ENCODE measurements at places on chromosomes 5 and 9. TPM values are rescaled to one million over a fixed set of nuclear protein-coding genes. Genes with fewer than 3 reads are reported as not detected.

DNA sequence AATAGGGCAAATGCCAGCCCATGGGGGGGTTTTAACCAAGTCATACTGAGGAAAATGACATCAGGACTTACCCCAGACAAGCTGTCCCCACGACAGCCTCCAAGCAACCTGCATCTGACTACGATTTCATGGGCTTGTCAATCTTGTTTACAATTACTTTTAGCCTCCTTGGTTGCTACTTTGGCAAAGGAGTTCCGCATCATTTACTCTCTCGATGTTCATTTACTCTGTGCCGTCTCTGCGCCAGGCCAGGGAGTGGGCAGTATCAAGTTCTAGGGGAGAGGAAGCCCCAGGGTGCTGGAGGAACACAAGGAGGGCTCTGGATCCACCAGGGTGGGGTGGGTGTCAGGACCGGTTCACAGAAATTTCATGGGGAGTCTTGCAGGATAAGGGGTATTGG is 23.9 kb downstream of the PTPN3 start:
- peaks cover 28% of the 10 kb centered on the region for H3K27me3 ChIP-seq
- no peaks in the 10 kb centered on the region for H3K36me3 ChIP-seq
- H3K27ac ChIP-seq: no peak overlapping the region
- DNase-seq: no peak
- peaks cover 13% of the 10 kb centered on the region for H3K4me1 ChIP-seq

DNA sequence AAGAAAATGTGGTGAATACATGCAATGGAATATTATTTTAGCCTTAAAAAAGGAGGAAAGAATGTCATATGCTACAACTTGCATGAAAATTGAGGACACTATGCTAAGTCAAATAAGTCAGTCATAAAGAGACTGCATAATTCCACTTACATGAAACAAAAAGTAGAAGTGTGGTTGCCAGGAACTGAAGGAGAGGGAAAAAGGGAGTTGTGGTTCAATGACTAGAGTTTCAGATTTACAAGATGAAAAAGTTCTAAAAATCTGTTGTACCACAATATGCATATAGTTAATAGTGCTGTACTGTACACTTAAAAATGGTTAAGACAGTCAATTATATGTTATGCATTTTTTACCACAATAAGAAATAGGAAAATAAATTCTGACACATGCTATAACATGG is 95.4 kb downstream of the SLC44A1 start:
- no peak for DNase-seq
- no peak overlapping the region for H3K4me3 ChIP-seq
- peaks cover 25% of the 10 kb centered on the region for H3K4me1 ChIP-seq
- H3K27ac ChIP-seq: no peak overlapping the region
- H3K27me3 ChIP-seq: no peaks in the 10 kb centered on the region
- H3K36me3 ChIP-seq: no peaks in the 10 kb centered on the region

ADAMTS2 gene
- total RNA-seq: not detected

EPB41L4A gene
- 2.0 TPM for total RNA-seq

HSPA4 gene
- total RNA-seq: 213 TPM

DNA sequence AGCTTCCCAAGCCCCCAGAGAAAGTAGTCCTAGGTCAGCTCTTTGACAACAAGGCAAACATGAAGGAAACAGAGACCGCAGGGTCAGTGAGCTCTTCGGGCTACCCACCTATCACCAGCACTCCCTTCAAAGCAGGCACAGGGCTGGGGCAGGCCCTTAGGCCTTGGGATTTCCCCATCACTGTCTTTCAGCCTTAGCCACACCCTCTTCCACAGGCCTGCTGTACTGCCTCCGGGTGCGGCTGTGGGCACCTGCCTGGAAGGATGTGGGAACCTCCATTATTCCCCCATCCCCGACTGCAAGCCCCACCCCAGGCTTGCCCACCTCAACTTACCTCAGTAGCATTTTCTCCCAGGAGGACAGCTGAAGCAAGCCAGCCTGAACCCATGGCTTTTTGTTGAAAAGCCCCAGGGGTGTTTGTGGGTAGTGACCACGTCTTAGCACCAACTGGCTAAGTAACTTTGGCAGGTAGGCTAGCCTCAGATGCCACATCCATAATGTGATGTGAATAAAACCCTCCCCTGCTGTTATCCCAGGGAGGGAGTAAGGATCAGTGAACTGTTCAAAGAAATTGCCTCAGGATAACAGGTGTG is 100.2 kb downstream of the PIK3R1 start:
- H3K27me3 ChIP-seq: peaks cover 19% of the 10 kb centered on the region
- H3K27ac ChIP-seq: no peak overlapping the region
- no peak overlapping the region for H3K4me3 ChIP-seq
- H3K36me3 ChIP-seq: peaks cover 3% of the 10 kb centered on the region
- peaks cover 23% of the 10 kb centered on the region for H3K4me1 ChIP-seq
- DNase-seq: peak; percentile 54

DNA sequence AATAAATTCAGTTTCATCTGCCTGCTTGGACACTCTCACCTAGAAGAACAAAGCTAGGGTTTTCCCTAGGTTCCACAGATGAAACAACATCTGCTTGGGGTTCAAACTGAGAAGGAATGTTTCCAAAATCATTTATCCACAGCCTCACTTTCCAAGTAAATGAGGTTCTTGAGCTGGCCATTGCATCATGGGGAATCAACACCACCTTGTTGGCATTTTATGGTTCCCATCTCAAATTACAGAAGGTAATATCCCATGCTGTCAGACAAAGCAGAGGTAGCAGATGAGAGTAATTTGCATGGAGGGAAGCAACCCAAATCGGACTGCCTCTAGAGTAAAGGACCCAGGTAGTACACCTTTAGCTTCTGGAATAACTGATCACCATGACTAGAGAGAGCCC is 10.5 kb upstream of the NR4A3 start:
- peaks cover 29% of the 10 kb centered on the region for H3K27me3 ChIP-seq
- peak overlapping the region; percentile 78 for H3K4me3 ChIP-seq
- H3K4me1 ChIP-seq: peaks cover 68% of the 10 kb centered on the region
- H3K27ac ChIP-seq: no peak overlapping the region

GRCh38 chr9:134816264-134816663 is 64.3 kb upstream of the FCN2 start:
- no peak for DNase-seq
- H3K4me1 ChIP-seq: no peaks in the 10 kb centered on the region
- no peak overlapping the region for H3K4me3 ChIP-seq
- no peak overlapping the region for H3K27ac ChIP-seq
- no peaks in the 10 kb centered on the region for H3K36me3 ChIP-seq

GRM6 gene
- not detected for total RNA-seq

MORN5 gene
- total RNA-seq: not detected

- no peaks in the 10 kb centered on the region for H3K27me3 ChIP-seq
- no peaks in the 10 kb centered on the region for H3K4me1 ChIP-seq
- H3K27ac ChIP-seq: no peak overlapping the region
Measured at GRCh38 chr5:147619281-147619878, 109.5 kb upstream of the DPYSL3 start.

DNA sequence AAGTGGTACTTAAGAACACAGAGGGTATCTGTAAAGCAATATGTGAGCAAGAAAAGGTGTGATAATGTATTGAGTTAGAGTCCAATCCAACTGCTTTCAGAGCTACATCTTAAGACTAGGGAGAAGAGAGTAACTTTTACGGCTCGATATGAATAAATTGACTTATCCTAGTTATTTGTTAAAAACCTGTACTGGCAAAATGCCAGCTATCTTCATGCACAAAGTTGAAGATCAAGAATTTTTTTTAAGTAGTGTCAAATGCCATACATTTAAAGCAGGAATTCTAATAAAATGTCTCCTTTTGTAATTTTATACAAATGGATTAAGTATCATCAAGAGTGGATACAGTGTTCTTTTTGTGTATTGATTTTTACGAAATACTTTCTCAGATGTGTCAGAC is 305.2 kb downstream of the KIAA0825 start:
- no peak for DNase-seq
- no peaks in the 10 kb centered on the region for H3K36me3 ChIP-seq
- H3K4me3 ChIP-seq: no peak overlapping the region
- no peak overlapping the region for H3K27ac ChIP-seq
- H3K27me3 ChIP-seq: no peaks in the 10 kb centered on the region
- no peaks in the 10 kb centered on the region for H3K4me1 ChIP-seq

- no peaks in the 10 kb centered on the region for H3K36me3 ChIP-seq
- no peak overlapping the region for H3K27ac ChIP-seq
- H3K4me1 ChIP-seq: no peaks in the 10 kb centered on the region
- peaks cover 12% of the 10 kb centered on the region for H3K27me3 ChIP-seq
Measured at GRCh38 chr9:117763314-117763713, 59.1 kb downstream of the TLR4 start.

TNPO1 gene
- total RNA-seq: 92.6 TPM

DNA sequence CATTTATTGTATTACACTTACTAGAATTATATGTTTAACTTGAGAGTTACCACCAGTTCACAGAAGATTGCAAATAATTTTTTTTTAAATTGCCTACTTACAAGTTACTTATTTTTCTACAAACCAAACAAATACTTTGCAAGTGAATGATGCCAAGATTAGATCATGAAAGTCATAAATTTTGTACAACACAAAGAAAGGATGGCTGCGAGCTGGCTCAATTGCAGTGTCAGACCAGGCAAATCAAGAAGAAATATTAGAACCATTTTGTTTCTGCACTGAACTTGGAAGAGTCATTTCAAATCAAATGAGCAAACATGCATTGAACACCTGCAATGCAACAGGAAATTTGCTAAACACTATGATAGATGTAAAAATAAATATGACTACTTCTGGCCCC is 97.3 kb downstream of the PLCXD3 start:
- DNase-seq: no peak
- H3K27me3 ChIP-seq: no peaks in the 10 kb centered on the region
- H3K4me3 ChIP-seq: no peak overlapping the region
- no peak overlapping the region for H3K27ac ChIP-seq
- no peaks in the 10 kb centered on the region for H3K4me1 ChIP-seq

KCNN2 gene
- total RNA-seq: not detected

DNA sequence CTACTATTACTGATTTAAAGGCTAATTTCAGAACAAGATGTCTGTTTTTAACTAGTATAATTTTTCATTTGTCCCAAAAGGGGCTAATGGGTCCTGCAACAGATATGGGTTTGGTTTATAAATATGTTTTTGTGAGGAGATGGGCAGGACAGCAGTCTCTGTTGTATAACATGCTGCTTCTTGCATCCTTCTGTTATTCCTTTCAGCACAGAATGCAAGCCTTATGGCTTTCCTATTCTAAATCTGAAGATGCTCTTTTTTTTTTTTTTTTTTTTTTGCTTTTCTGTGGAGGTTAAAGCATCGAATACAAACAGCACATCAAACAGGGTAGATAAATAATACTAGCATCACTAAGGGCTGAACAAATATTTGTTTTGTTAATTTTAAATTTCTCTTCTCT is 235.7 kb downstream of the EFNA5 start:
- no peak overlapping the region for H3K27ac ChIP-seq
- H3K4me1 ChIP-seq: no peaks in the 10 kb centered on the region
- H3K27me3 ChIP-seq: peaks cover 6% of the 10 kb centered on the region
- H3K4me3 ChIP-seq: no peak overlapping the region
- H3K36me3 ChIP-seq: no peaks in the 10 kb centered on the region

EPB41L4B gene
- 3.8 TPM for total RNA-seq

GRCh38 chr5:87400305-87400899 is 12.3 kb downstream of the CCNH start:
- H3K27me3 ChIP-seq: no peaks in the 10 kb centered on the region
- peak overlapping the region; percentile 57 for H3K27ac ChIP-seq
- H3K4me1 ChIP-seq: peaks cover 11% of the 10 kb centered on the region

DNA sequence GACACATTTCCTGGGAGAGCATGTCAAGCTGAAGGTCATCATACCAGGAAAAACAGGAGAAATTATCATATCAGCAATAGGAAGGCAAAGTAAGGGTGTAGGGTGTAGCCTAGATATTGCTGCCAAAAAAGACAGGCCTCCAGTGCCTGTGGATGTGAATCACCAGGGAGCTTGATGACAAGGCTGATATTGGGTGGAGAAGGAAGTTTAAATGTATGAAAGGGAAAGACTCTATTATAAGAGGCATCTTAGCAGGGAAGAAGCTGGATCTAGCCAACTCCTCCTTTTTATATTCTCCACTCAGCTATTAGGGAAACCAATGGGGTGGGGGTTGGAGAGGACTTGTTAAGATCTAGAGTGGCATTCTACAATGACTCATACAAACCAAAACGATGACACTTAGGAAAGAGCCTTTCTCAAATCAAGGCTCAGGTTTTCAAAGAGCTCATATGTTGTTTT is 13.4 kb upstream of the TXNDC8 start:
- H3K36me3 ChIP-seq: no peaks in the 10 kb centered on the region
- H3K27me3 ChIP-seq: no peaks in the 10 kb centered on the region
- H3K27ac ChIP-seq: no peak overlapping the region
- peak; percentile 1 for DNase-seq

- H3K27me3 ChIP-seq: no peaks in the 10 kb centered on the region
- no peak overlapping the region for H3K4me3 ChIP-seq
- H3K4me1 ChIP-seq: no peaks in the 10 kb centered on the region
- H3K27ac ChIP-seq: no peak overlapping the region
- peaks cover 3% of the 10 kb centered on the region for H3K36me3 ChIP-seq
- DNase-seq: no peak
Measured at GRCh38 chr9:32424616-32425015, 40.2 kb downstream of the ACO1 start.

- H3K27ac ChIP-seq: no peak overlapping the region
- H3K4me3 ChIP-seq: no peak overlapping the region
- no peaks in the 10 kb centered on the region for H3K27me3 ChIP-seq
- peaks cover 1% of the 10 kb centered on the region for H3K36me3 ChIP-seq
- H3K4me1 ChIP-seq: no peaks in the 10 kb centered on the region
- DNase-seq: no peak
Measured at GRCh38 chr5:91651704-91652103, 268.6 kb upstream of the ARRDC3 start.

GRCh38 chr9:107208121-107208520 is 75.0 kb upstream of the RAD23B start:
- no peak overlapping the region for H3K4me3 ChIP-seq
- no peaks in the 10 kb centered on the region for H3K36me3 ChIP-seq
- H3K27me3 ChIP-seq: peaks cover 26% of the 10 kb centered on the region
- DNase-seq: no peak

GRCh38 chr5:54986269-54986654 is 869 bp upstream of the ESM1 start:
- DNase-seq: no peak
- no peak overlapping the region for H3K27ac ChIP-seq
- no peaks in the 10 kb centered on the region for H3K36me3 ChIP-seq

DNA sequence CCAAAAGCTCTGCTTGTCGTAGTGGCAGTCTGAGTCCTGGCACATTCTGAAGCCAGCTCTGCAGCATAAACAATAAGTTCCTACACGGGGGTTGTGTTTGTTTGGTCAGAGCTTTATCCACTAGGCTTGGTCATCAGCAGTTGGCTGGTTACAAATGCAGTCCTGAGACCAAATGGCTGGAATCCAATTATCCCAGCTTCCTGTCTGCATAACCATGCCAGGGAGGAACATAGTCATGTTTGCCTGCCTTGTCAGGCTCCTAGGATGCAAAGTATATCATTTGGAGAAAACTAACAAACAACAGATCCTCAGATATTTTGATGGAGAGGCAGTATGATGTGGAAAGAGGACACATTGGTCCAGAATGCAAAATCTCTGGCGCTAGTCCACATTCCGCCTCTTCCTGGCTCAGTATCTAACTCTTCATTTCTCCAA is 85.8 kb downstream of the FBXO38 start:
- no peak overlapping the region for H3K27ac ChIP-seq
- H3K36me3 ChIP-seq: no peaks in the 10 kb centered on the region
- DNase-seq: no peak
- H3K4me3 ChIP-seq: no peak overlapping the region
- H3K4me1 ChIP-seq: no peaks in the 10 kb centered on the region
- no peaks in the 10 kb centered on the region for H3K27me3 ChIP-seq

EFNA5 gene
- total RNA-seq: 0.35 TPM
